ENCODE measurements at places on chromosomes 7 and 10.

DNA sequence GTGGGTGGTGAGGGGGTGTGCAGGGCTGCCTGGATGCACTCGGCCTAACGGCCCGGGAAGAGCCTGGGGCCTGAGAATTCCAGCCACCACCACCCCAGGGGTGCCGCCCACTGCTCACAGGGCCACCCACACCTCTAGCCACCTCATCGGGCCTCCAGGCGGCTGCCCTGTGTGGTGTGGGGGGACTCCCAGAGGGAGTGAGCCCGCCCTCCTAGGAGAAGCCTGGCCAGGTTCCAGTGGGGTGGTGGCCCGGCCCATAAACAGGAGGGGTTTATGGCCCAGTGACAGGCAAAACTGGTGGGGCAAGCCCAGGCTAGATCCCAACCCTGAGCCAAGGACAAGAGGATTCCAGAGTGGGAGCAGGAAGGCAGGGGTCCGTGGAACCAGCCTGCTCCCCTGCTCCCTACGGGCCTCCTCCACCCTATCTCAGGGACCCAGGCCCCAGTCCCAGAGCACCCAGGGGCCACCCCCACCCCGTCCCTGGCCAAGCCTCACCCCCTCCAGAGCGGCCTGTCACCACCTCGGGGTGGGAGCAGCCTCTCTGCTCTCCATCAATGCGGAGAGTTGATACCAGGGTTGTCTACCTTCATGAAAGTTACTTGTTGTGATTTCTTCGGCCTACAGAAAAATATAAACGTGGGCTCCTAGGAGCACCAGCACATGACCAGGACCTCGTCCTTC is 20.2 kb upstream of the PDGFA start:
- DNase-seq, result no peak

DNA sequence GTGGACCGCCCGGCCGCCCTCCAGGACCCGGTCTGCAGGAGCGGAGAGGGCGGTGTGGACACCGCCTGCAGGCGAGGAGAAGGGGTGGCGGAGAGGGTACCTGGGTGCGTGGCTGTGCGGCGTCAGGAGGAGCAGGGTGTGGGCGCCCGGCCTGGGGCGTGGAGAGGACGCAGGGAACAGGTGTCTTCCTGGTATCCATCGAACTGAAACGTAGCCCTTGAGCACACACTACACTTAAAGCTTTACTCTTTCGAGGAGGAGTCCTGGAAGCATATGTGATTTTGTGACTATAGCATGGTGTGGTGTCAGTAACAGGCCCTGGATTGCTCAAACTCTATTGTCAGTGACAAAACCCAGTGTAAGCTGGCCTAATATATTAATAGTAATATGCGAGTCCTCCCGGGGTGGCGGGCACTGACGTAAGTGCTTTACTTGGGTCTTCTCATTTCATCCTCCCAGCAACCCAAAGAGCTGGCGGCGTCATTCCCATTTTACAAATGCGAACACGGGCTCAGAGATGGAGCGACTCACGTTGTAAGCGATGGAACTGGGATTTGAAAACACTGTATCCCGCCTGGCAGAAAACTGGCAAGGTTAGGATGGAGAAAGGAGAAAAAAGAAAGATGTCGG is 508 bp upstream of the TECPR1 start:
- DNase-seq, result no peak

DNA sequence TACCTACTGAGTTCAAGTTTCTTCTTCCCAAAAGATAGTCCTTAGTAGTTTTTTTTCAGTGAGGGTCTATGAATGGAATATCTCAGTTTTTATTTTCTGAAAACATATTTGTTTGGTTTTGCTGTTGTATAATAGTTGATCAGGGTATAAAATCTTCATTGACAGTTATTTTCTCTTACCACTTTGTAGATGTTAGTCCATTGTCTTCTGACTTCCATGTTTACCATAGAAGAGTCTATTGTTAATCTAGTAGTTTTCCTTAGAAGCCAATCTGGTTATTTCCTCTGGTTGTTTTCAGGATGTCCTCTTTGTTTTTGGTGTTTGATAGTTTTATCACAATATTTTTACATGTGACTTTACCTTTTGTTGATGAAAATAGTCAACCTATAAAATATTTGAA is 5.5 kb upstream of the ZNF777 start:
- DNase-seq, result no peak

GRCh38 chr7:69762821-69763352 is 164.6 kb downstream of the AUTS2 start:
- DNase-seq, result no peak

DNA sequence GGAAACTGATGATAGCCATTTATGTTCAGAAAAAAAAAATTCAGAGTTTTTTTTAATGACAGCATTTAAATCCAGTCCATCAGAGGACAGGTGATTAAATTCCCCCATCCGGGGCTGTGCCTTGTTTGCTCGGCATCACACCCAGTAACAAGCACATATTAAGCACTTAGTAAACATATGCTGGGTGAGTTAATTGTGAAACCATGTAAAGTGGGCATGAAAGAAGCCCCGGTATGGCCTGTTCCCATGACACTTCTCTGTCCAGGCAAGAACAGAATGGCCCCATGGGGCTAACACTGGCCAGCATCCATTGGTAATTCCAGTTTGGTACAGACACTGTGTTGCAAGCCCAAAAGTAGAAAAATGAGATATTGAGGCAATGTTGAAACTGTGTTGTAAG is 220.8 kb upstream of the RNF32 start:
- DNase-seq, result no peak

GRCh38 chr10:123009105-123009820 is 457 bp downstream of the ACADSB start:
- DNase-seq, result no peak

GRCh38 chr7:88771417-88771816 is 11.9 kb downstream of the ZNF804B start:
- no peak for DNase-seq

- DNase-seq, result no peak
Measured at GRCh38 chr10:89029181-89029580, 38.6 kb downstream of the FAS start.

- no peak for DNase-seq
Measured at GRCh38 chr10:75202321-75203045, 8.1 kb upstream of the VDAC2 start.

DNA sequence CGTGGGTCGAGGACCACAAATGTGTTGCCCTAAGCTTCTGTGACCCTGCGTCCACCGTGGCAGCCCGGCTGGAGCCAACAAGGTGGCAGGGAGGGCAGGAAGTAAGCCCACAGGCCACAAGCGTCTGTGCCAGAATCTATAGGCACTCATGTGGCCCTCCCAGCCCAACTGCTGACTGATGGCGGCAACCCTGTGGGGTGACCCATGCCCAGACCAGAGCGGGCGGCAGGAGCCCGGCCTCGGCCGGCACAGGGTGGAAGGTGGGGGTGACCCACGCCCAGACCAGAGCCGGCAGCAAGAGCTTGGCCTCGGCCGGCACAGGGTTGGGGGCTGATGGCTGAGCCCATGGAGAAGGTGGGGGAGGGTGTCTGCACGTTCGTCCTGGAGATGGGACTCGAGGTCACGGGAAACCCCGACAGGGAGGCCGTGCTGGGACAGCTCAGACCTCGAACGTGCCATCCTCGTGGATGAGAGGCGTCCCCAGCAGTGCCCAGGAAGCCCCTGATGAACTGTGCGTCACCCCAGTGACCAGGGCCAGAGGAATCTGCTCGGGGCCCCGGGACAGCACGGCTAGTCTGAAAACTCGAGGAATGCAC is 181.0 kb downstream of the ELFN1 start:
- DNase-seq, result no peak

DNA sequence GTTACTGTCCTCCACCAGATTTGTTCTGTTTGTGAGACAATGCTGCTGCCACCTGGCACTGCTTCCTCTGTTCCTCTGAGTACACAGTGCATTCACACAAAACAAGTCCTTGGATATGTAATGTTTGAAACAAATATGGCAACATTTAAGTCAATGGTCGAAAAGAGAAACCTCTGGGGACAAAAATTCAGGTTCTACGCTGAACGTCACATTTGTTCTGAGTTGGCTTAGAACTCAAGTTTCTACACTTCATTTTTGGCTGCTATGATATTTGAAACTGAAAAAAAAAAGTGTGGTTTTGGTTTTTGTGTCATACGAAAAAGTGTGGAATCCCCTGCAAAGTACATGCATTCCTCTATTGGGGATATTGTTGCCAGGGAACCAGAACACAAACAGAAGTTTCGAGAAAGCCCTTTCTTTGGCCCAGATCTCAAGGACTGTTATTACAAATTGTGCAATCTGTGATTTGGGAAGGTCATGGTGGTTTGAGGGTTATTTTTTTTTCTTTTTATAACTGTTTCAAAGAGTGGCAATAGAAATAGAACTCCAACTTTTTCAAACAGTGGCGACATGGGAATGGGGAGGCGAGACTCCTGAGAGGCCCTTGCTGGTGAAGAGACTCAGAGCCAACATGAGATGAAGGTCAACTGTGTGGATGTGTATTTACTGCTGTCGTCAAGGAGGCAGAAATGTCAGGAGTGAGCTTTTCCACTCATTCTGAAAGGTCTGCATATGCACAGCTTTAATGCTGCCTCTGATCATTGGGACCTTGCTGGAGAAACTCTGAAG is 127.5 kb downstream of the CUBN start:
- DNase-seq, result no peak

DNA sequence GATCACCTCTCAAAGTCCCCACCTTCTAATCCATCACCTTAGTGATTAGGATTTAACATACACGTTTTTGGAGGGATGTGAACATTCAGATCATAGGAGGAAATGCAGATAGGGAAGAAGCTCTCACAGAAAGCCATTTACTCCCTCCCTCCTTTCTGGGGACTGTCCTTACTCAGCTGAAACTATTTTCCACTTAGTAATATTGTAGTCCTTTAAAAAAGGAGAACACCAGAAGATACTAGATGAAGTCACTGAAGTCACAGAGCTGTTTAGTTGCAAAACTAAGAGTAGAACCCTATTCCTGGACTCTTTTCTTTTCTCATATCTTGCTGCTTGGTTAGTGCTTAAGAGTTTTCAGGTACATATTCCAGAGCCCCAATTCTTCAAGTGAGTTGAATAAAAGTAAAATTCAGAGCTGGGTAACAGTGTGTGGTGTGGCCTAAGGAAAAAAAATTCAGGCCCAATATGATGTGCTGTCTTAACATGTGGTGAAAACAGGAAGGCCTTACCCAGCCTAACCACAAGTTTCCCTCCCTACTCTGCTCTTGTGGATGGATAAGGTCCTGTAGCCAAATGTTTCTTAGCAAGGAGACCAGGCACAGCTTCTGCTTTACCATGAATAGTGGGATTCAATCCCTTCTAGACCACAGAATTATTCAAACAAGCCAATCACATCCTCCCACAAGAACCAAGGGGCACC is 135.7 kb downstream of the INHBA start:
- no peak for DNase-seq

DNA sequence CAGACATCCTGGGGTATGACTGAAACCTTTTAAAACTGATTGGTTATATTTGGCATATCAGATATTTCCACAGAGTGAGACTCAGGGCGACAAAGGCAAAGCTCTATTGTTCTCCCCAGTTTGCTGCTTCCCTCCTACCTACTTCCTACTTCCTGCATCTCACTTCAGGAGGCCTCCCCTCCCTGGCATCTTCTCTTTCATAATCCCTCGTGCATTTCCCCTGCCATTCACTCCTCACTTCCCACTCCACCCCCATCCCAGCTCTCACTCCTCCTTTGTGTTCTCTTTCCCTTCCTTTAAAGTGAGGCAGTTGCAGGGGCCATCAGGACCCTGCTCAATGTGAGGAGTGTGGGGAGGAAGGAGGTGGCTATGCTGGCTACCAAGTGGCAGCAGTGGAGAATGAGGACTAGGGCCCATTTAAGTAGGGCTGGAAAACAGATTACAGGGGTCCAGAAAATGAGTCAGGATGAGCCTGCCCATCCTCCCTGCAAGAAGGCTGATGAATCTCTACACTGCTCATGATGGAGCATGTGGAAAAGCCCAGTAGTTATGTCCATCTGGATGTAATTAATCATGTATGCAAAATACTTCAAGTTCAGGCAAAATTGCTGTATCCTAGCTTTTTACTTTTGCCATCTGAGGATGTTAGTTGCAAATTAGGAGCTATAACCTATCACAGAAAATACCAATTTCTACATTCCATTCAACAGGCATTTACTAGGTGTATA is 311.8 kb upstream of the IMMP2L start:
- no peak for DNase-seq

GRCh38 chr7:1563981-1564602 is 5.7 kb downstream of the PSMG3 start:
- no peak for DNase-seq

DNA sequence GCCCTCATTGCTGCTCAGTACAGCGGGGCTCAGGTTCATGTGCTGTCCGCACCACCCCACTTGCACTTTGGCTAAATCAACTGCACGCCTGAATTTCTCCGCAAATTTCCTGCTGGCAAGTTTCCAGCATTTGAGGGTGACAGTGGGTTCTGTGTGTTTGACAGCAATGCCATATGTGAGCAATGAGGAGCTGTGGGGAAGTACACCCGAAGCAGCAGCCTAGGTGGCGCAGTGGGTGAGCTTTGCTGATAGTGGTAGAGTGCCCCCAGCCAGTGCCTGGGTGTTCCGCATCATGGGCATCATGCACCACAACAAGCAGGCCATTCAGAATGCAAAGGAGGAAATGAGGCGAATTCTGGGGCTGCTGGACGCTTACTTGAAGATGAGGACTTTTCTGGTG is 103.9 kb upstream of the POT1 start:
- no peak for DNase-seq

- DNase-seq, result no peak
Measured at GRCh38 chr10:120042705-120043104, 150.2 kb downstream of the SEC23IP start.

- no peak for DNase-seq
Measured at GRCh38 chr10:35409094-35409582, 72.8 kb downstream of the CCNY start.
